ENCODE measurements at places on chromosomes 16 and 17. TPM values are rescaled to one million over a fixed set of nuclear protein-coding genes. Genes with fewer than 3 reads are reported as not detected.

Gene HOXB6
- total RNA-seq: not detected

Gene OR1F1
- not detected for total RNA-seq

Gene CCL7
- 1.5 TPM for total RNA-seq

Gene SLC5A10
- not detected for total RNA-seq

Gene CLEC19A
- not detected for total RNA-seq

Gene GPRC5C
- total RNA-seq: 47.7 TPM

Gene TERB1
- not detected for total RNA-seq

Gene OR3A3
- total RNA-seq: not detected

Gene MNT
- total RNA-seq: 12.6 TPM

Gene NACA2
- total RNA-seq: not detected

Gene ZNF423
- total RNA-seq: 23.2 TPM

Gene VTN
- 3.5 TPM for total RNA-seq
